ENCODE measurements at places on chromosomes 3 and 15.

DNA sequence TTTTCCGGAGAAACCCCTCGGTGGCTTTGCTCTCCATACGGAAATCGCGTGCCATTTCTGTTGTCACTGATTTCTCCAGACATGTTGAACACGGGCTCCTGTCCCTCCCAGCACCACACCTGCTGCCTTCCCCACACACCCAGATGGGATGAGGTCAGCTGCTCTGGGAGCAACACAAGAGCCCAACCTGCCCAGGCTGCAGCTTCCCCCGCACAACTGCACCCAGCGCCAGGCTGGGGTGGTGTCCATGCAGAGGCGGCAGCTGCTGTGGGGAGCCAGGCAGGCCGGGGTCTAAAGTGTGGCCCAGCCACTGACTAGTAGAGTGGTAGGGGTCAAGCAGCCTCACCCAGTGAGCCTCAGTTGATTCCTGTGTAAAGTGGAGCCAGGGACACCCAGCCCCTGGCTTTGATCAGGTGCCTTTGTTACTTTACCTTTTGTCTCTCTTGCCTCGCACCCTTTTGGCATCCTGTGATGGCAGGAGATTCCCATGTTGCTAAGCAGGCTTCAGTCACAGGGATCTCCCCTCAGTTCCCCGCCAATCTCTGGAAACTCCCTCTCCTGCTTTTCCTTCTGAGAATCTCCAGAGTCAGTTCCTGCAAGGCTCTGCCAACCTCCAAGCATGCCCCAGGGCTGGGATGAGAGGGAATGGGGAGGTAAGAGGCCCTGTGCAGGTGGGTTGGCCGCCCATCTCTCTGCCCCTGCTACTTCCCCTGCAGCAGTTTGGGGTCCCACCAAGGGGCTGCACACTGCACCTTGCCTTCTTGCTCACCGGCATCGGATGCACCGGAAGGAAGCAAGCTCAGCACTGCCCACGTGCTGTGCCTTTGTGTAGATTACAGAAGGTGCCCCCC lies 91.8 kb upstream of the ALDH1A3 start:
- no peak for DNase-seq

GRCh38 chr3:67804089-67804488 lies 149.7 kb upstream of the SUCLG2 start:
- no peak for DNase-seq

DNA sequence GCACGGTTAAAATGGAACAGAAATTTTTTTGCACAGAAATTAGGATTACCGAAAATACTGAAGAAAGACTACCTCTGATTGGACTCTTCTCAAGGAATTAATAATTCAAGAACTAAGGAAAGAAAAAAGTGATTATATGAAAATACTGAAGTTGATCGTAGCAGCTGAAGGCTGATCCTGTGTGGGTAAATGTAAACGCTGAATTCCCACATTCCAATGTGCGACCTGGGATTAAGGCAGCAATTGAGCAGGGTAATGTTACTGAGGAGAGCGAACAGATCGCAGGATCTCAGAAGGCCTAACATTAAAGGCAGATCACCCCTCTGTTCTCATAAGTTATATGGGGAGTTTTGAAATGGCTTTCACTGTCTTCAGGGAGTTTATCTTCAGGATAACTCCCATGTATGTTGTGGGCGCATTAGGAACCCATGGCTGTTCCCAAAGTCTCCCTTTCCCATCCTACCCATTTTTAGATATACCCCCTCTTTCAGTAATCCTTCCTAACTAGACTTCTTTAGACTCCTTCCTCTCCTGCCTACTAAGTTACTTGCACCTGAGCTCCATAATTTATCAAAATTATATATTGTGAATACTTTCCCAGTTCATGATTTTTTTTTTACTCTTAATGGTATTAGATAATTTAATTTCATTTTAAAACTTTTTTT lies 1.0 kb upstream of the UBL7 start:
- no peak for DNase-seq

GRCh38 chr3:81910244-81910852 lies 148.9 kb upstream of the GBE1 start:
- DNase-seq, result peak; percentile 5

GRCh38 chr3:95434491-95434890 lies 1371.6 kb downstream of the NSUN3 start:
- DNase-seq, result no peak
